ENCODE measurements at places on chromosomes 1 and 21. TPM values are rescaled to one million over a fixed set of nuclear protein-coding genes. Genes with fewer than 3 reads are reported as not detected.
A peak's percentile ranks its signal among the peaks of the same experiment; 100 is the strongest.

DNA sequence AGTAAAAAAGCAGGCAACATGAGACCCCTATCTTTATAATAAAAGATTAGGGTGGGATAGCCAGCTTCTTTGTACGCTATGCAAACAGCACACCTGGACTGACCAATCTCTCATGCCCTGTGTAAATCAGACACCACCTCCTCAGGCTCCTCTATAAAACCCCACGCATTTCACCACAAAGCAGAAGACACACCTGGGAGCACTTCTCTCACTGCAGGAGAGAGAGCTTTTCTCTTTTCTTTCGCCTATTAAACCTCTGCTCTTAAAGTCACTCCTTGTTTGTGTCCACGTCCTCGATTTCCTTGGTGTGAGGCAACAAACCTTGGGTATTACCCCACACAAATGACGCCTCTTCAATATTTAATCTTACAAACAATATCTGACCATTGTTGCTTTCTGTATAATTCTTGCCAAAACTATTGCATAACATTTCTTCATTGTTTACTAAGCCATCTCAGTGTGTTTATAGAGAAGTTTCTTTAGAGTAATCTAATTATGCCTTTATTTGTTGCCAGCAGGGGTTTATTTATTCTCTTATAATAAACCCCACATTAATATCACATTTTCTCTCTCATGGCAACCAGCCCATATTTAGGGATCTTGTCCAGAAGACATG, 31.6 kb upstream of the NUF2 start:
- DNase-seq: no peak

Gene HSD3B2
- total RNA-seq: not detected

Gene AMPD1
- not detected for total RNA-seq

DNA sequence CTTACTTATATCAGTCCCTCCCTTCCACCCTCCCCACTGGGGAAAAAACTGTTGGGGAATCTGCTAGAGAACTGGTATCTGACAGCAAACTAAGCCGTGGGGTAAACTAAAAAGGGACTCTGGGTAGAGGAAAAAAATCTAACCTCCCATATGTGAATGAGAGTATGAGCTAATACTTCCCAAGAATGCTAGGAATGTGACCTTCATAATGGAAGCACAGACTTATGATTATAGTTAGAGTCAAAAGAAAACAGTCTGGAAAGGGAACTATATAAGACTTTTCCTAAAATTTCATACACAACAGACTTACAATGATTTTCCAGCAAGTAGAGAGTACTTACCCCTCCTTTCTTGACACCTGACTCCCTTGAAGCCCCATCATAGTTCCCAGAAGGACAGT, 23.0 kb upstream of the RBBP5 start:
- no peak for DNase-seq

- DNase-seq: no peak
These were observed 55.4 kb downstream of the SPEN start for GRCh38 chr1:15902882-15903281.

GRCh38 chr1:164256456-164256855, 302.5 kb upstream of the PBX1 start:
- DNase-seq: no peak

DNA sequence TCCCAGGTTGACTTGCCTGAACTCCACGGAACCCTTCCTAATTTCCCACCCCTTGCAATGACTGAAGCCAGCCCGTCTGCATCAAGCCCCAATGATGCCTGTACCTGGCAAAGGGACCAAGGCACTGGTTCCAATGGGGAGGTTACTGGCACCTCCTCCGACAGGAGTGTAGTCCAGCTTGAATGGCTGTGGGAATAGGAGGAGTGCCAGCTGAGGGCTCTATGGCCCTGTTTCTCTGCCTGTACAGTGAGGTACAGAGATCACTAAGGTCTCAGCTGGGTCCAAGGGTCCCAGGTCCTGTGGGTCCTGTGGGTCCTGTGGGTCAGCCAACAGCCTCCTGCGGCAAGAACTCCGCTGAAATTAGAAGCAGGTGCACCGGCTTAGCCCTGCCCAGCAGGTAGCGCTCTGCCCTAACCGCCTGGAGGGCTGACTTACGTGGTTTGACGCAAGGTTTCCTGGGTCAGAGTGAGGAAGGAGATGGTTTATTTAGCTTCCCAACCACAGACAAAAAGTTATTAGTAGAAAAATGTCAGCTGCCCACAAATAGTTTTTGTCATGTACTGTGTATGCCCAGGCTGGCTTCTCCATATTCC, 9.9 kb upstream of the SPRR4 start:
- no peak for DNase-seq

Gene EIF2D
- 111 TPM for total RNA-seq

- no peak for DNase-seq
These were observed 50.8 kb upstream of the POU3F1 start for GRCh38 chr1:38097284-38097898.

Gene VSIG8
- total RNA-seq: not detected

GRCh38 chr1:174877208-174877673, 122.5 kb upstream of the CACYBP start:
- DNase-seq: no peak

Gene GJC2
- 0.86 TPM for total RNA-seq

GRCh38 chr1:32073299-32074229, 825 bp downstream of the TMEM39B start:
- no peak for DNase-seq

DNA sequence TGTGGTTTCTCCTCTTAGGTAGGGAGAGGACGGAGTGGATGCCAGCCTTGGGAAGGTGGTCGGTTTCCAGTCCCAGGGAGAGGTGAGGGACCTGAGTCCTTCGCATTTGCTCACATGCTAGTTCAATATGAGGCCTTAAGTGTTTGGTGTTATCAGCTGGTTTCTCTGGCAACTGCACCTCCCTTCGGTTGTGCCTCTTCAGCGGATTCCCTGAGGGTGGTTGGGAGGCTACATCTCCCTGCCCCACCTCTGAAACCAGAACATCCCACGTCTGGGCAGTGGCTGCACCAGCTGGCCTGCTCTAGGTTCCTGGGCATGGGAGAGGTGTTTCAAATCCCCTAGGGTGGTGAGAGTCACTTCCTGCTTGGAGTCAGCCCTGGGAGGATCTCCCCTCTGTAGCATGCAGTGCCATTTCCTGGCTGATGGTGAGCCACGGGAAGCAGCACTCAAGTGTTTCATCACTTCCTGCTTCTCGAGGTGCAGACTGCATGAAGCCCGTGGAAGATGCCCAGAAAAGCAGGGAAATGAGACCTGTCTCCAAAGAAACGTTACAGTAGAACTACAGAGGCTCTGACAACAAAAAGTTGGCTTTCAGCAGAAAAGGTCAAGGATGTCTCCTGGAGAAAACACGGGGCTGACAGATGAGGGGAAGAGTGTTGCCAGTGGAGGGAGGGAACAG, 4.5 kb downstream of the TMEM125 start:
- DNase-seq: peak; percentile 37

DNA sequence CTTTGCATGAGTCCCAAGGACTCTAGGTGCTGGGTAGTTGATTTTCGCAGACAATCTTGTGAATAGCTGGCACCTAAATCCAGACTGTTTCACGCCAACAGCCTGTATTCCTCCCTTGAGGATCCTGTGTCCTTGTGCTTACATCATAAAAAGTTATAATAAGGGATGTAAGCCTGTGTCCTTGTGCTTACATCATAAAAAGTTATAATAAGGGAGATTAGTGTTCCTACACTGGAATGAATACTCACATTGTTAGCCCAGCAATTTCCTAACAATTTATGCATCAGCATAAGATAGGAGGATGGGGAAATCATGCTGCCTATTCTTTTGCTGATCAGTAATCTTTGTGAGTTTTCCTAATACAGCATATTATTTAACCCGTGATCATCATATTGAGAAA, 4.0 kb upstream of the HSD3B2 start:
- DNase-seq: no peak
